Activated CD4-positive, CD25-positive, alpha-beta regulatory T cell (primary cell): ENCODE measurements at places on chromosomes 4 and X.

- no peak for DNase-seq
Observed at GRCh38 chrX:7223271-7223670, 75.3 kb upstream of the PUDP start.

DNA sequence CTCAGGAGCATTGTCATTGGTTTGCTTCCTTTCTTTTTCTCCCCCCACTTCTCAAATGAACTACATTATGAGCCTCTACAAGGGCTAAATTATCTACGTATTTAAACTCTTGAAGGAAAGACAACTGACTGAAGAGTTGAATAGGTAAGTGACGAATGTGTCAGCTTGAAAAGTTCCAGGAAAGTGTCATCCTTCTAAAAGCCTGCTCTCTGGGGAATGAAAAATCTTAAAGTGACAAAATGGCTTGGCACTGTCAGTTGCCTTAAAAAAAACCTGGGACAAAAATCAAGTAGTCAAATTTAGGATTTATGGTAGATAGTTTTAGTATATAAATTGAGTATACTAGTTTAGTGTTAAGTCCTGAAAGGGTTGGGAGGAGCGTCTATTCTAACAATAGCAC is 173.9 kb upstream of the NDP start:
- DNase-seq = no peak

DNA sequence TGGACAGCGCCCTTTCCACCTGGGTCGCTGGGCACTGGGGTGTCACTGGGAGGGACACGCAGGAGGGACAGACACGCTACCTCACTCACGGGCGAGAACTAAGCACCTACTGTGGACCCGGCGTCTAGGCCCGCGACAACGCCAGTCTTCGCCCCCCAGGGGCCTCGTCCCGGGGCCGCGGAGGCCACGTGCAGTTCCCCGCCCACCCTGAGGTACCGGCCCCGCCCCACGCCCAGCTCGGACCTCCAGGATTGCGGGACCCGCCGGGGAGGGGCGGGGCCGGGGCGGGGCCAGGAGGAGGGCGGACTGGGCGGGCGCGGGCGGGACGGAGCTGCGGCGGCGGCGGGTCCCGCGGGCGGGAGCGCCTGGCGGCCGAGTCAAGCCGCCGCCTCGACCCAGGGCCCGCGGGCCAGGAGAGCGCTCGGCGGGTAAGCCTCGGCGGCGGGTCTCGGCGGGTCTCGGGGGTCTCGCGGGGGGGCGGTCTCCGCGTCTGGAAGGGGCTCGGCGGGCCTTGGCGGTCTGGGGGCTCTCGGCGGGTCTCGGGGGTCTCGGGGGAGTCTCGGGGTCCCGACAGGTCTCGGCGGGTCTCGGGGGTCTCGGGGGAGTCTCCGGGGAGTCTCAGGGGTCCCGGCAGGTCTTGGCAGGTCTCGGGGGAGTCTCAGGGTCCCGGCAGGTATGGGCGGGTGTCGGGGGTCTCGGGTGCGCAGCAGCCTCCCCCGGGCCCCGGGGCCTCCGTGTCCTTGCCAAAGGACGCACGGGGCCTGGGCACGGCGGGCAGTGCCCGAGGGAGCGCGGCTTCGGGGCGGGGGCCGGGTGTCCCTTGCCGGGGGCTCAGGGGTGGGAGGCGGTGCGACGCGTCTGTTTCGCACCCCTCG is at the start of gene SH3BP2:
Gene SH3BP2 (plus strand): TSS at position 375 of the 875 bp plus-strand sequence. CDS start 27,533 bp downstream, outside the sequence.
- DNase-seq = no peak

DNA sequence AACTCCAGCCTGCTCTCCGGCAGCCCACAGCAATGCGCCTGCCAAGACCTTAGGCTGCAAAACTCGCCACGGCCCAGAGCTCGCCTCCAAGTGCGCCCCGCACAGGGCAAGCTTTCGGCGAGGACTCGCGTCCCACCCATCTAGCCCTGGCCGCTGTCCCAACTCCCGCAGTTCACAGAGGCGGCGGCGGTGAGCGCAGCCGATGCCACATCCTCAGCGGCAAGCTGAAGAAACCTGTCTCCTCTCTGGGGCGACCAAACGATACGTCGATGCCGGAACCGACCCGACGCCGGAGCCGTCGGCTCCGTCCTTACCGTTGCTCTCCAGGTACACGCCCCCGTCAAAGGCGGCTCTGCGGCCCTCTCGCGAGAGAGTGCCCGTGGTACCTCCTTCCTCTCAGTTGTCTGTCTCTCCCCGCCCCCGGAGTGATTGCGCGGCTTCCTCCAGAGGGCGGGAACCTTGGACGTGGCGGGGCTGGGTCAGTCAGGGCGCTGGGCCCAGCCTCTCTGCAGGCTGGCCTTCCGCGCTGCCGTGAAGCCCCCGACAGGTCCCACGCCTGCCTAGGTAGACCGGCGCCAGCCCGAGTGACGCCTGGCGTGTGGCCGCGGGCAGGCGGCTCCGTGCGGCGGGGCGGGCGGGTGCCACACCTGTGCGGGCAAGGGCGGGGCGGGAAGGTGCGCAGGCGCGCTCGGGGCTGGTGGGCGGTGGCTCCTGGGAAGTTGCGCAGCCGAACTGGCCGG is 380 bp upstream of the RAB33B start:
- peak; percentile 93 for DNase-seq

DNA sequence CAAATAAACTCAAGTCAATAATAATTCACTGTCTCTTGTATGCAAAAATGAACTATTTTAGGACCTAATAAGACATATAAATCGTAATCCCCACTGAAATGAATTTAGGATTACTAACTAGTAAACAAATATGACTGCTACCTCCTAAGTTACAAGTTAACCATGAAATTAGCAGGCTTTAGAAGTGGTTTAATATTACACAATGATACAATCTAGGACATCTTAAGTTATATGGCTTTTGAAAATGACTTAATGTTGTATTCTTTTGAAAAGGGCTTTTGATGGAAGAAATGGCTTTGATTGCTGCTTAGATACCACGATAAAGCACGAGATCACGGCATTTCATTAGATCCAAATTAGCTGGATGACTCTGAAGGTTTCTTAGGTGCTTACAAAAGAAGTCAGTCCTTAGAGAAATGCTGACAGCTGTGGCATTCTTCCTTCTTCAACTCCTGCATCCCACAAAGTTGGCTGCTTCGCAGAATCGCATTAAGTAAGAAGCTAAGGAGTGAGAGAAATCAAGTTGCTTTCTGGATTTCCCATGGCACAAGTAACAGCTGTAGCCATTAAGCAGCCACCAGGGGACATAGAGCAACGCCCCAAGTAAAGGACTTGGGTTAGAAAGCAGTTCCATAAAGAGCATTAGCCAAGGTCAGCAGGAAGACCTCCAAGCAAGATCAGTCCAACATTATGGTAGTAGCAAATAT is 6.9 kb downstream of the SLC10A7 start:
- no peak for DNase-seq

GRCh38 chr4:7941111-7941964 is 1.7 kb upstream of the AFAP1 start:
- DNase-seq = no peak

DNA sequence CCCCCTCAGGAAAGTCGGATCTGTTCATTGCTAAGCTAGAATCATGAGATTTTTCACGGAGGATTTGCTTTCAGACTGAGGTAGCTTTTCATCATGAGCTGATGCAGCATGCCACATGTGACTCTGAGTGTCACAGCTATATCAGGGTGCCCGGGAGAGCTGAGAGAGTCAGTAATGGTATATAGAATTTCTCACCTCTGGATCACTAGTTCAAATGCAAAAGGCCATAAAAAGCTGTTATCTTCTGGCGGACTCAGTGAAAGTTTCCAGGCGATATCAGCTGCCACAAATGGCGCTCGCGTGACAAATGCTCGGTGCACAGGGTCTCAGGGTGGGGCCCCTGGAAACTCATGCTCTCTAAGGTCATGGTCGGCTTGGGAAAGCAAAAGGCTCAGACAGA is 150.1 kb downstream of the DHX15 start:
- DNase-seq = no peak

DNA sequence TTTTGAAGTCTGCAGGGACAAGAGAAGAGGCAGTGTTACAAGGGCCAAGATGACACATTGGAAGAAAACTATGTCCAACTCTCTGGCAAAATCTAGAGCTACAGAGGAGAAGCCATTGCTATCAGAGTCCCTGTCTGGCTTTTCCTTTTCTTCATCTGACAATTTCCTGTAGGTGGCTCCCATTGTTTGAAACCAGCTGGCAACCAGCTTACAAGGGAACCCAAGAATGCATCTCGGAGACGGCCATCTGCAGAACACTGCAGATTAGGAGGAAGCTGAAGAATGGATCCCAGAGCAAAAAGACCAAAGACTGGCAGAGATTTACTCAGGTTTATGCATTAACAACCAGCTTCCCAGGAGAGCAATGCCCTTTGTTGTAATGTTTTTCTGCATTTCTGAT is 216.2 kb upstream of the CTSO start:
- DNase-seq = no peak

DNA sequence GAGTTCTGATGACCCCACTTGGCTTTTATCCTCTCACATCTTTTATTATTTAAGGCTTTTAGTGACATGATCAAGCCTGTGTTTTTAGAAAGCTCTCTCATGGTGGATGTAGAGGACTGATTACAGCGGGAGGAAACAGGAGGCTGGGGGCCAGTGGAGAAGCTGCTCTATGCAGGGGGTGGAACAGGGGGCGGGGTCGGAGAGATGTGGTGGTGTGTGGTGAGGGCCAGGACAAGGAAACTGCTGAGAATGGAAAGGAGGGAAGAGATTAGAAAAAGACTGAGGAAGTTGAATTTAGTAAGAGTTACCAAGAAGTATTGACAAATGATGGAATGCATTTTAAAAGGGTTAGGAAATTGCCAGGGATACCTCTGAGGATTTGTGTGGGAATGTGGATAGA is 292.2 kb downstream of the ZIC3 start:
- no peak for DNase-seq

GRCh38 chr4:20252656-20253282 is 1.1 kb downstream of the SLIT2 start:
- no peak for DNase-seq

DNA sequence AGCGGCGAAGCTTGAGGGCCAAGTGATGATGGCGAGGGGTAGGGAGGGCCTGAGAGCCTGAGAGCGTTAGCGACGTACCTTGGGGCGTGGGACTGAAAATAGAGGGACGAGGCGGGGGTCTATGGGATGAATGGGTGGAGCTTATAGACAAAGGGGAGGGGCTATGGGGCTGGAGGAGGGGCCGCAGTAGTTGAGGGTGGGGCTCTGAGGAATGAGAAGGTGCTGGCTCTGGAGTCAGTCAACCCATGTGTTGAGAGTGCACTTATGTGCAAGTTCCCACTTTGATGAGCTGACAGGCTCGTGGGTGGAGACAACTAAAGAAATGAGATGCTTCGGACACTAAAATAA is 488 bp downstream of the TBC1D25 start:
- DNase-seq = peak; percentile 30

DNA sequence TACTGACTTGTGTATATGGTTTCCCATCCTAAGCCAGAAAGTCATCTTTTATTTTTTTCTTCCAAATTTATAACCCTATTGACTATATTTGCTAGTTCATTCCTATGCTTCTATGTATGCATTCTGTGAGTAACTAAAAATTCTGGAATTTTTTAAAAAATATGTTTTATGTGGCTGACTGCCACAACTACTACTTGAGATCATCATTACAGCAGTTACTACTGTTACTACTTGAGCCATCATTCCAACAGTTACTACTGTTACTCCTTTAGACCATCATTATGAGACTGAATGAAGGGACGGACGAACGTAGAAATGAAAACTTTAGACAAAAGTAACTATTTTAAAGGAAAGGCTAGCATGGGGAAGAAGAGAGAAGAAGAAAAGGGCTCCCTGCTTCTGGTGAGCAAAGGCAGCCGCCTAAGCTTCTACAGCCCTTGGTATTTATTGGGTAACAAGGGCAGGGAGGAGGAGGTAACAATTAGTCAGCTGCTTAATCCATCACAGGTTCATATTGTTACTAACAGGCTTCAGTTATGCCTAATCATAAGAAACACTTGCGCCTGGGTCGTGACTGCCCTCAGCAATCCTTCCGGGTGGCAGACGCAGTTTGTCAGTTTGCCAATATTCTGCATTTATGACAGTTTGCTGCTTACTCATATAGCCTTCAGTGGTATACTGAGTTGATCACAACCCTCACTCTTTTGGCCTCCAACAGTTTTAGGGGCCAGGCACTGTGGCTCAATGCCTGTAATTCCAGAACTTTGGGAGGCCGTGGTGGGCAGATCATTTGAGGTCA is 80.4 kb downstream of the PDLIM5 start:
- no peak for DNase-seq

- no peak for DNase-seq
Observed at GRCh38 chrX:154652311-154653047, 900 bp downstream of the CTAG2 start.

DNA sequence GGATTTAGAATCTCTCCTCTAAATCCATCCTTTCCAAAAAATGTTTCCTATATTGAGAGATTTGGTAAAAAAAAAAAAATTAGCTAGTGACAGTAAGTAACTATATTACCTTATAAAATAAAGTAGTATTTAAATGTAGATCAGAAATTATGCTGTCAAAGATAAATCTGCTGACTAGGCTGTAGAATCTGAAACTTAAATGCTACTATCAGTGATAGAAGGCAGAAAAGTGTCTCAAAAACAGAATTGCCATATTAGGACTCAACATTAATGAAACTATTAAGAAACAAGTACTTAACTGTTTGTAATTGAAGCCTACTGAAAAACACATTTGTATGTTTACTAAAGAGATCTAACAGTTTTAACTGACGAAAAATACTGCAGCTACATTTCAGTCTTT is 8.3 kb downstream of the TAF9B start:
- no peak for DNase-seq

DNA sequence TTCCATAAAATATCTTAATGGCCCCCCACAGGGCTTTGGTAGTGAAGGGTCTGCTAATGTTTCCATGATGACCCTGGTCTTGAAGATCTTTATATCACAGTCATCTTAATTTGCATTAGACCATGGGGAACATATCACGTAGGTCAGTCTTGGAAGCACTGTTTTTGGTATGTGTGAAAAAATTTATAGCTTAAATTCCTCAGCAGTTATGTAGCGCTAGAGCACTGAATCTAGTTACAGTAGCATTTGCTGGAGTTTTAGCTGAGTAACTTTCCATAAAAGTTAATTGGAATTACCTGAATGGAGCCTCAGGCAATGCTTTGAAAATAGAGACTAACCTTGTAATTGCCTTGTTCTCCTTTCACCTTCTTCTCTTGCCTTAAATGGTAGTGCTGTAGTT is 648.8 kb downstream of the IQCM start:
- DNase-seq = no peak

DNA sequence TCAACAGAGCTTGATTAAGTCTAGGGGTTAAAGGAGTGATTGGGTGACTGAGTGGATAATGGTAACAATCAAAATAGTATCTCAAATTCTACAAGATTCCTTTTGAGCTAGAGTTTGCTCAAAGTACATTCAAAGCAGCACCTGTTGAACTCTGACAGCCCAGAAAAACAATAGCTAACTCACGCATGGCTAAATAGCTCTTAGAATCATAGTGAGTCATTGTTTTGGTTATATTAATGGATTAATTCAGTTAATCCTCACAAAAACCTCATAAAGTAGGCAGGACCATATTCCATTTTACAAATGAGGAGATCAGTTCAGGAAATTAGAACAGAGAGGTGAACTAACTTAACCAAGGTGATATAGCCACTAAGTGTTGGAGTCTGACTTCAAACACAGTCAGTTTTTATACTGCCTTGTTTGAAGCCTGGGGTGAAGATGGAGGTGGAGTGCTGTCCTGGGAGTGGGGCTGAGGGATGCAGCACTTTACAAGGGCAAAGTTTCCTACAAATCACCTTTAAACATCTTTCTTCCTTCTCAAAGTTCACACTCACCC is 35.9 kb upstream of the PPM1K start:
- no peak for DNase-seq

GRCh38 chr4:122107680-122108079 is 44.5 kb upstream of the BLTP1 start:
- DNase-seq = no peak
